ENCODE measurements at places on chromosomes 5 and 9.

GRCh38 chr9:136492978-136493522 lies 10.2 kb upstream of the SEC16A start:
- DNase-seq, result no peak

- no peak for DNase-seq
Observed at GRCh38 chr9:94991961-94992907, 265.7 kb downstream of the AOPEP start.

DNA sequence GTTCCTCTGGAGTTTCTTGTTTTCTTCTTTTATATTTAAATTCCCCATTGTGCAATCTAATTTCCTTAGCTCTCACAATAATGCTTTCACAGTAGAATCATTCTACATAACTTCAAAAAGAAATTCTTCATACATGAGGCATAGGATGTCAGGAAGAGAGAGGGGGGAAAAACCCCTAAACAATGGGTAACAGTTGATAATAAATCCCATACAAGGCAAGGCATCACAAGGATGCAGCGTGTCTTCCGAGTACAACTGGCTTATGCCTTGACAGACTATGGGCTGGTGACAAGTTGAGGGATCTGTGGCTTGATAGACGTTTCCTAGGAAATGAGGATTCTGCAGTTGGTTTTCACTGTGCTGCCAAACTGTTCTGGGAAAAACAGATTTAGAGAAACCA lies 247.4 kb downstream of the ARL15 start:
- DNase-seq, result no peak

GRCh38 chr5:94674490-94675382 lies 56.3 kb downstream of the SLF1 start:
- no peak for DNase-seq

DNA sequence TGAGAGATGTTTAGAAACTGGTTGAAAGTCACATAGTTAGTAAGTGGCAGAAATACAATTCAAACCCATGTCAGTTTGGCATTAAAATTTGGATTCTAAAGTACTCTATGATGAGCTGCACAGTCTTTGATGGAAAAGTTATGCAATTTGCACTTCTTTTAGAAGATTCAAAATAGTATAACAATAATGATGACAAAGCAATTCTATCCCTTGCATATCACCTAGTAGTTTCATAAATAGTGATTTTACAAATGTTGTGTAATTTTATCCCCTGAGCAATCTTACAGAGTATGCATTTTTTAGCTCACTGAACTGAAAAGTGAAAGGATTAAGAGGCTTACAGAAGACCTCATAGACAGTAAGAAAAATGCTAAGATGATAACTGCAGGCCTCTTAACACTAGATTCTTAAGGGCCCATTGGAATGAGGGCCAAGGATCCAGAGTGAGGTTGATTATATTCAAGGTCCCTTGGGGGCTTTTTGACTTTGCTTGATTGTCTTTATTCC lies 3.7 kb downstream of the C5orf46 start:
- DNase-seq, result no peak

- no peak for DNase-seq
Observed at GRCh38 chr5:172096207-172096940, 89.9 kb upstream of the FBXW11 start.

GRCh38 chr5:55102348-55102747 lies at the start of gene GZMA:
TSS of gene GZMA (plus strand) at chr5:55102646. CDS start at chr5:55102683, 37 bp downstream.
- DNase-seq, result no peak

GRCh38 chr5:6829150-6829784 lies 116.0 kb downstream of the TENT4A start:
- no peak for DNase-seq

- no peak for DNase-seq
Observed at GRCh38 chr5:139495638-139496435, 13.3 kb upstream of the STING1 start.

DNA sequence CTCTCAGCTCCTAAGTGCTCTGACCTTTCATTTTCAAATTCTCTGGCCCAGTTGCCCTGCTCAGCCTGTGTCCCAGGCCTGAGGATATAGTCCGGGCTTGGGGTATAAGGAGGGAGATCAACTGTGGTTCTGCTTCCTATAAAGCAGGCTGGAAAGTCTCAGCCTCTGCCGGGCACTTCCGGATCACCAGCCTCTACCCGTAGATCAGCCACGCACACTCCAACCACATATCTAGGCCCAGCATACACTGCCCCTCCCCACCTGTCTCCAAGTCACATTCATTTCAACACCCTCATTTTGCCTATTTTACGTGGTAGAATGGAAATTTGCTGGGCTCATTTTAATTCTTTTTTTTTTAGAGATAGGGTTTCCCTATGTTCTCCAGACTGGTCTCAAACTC lies 3.1 kb downstream of the ZER1 start:
- DNase-seq, result no peak

DNA sequence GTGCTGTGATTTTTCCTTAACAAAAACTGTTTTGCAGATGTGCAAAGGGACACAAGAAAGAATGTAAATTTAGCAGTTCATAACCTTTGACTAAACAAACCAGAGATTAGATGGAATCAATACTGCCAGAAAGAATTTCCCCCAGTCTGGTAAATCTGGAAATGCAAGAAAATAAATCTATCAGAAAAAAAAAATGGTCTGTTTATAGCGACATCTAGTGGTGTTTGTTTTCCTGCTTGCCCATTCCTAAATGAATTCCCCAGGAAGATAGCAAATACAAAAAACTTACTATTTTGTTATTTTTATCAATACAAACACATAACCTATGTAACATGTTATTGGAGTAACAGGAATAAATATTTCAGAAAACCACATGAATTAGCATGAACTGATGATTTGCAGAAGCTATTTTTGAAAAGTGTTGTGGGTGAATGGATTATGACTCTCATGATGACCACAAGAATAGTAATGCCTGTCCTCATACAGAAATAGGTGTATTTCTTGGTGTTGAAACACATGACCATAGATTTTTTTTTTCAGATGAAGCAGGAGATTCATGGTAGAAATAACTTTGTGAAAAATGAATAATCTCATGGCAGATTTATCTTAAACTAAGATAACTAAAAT lies 1703.8 kb downstream of the MAT2B start:
- DNase-seq, result no peak

DNA sequence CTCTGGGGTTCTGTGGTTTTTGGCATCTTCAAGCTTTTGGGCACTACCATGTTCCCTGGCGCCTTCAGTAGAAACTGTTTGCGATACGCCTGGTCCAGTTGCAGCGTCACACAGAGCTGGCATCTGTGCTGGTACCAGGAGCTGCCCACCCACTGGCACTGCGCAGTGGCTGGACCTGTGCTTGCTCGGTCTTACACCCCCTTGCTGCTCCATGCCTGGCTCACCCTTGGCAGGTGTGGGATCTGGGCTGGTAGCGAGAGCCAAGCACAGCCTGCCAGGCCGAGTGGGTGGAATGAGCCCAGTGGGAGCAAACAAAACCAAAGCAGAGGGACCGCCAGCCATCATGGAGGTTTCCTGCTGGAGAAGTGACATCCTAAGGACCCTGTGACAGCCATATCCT lies 170.2 kb upstream of the IRX2 start:
- no peak for DNase-seq

- DNase-seq, result peak; percentile 73
Observed at GRCh38 chr5:177098470-177099141, 11.9 kb downstream of the FGFR4 start.

DNA sequence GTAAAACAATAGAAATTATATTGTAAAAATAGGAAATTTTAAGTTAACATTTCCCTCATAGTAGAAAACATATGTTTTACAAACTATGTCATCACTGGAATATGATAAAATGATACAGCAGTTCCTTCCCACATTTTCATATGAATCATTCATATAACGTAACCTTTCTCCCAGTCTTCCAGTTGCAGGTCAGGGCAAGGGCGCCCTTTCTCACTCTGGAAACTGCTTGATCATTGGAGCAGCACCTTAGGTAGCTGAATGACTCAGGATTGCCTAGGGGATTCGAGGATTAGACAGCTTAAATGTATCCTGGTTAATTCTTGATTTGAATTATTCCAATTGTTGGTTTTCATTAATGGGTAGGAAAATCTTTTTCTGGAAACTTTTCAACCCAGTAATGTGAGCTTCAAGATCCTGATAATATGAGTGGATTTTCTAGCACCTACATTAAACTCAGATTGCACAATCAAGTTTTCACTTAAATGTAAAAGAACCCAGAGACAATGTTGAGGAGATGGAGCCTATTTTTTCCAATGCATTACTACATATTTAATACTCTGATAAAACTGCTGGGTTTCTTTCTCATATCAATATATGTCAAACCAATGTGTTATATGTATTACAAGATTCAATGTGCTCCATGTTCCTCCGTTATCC lies 32.6 kb upstream of the ANXA1 start:
- no peak for DNase-seq

- DNase-seq, result no peak
Observed at GRCh38 chr5:143695941-143696340, 116.0 kb upstream of the HMHB1 start.

- no peak for DNase-seq
Observed at GRCh38 chr5:169218176-169218575, 82.8 kb downstream of the SLIT3 start.

DNA sequence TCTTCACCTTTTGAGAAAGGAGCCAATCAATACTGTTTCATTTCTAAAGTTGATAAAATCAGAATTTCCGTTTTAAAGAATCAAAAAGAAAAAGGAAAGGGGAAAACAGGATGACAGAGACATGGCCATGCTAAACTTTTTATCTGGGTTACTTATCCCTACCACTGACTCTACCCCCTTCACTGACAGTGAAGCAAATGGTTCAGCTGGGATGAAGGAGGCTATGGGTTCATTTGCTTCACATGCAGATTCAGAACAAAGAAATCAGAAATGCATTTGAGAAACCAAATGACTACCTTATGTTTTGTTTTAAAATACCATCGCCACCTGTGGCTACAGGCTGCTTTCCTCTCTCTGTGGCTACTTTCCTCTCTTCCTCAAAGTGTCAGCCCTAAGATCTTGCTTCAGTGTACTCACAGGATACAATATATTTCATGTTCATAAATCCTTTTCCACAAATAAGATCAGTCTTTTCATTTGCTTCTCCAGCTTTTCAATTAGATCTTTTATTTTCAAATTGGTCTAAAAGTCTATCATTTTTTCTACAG lies 53.3 kb downstream of the LPAR1 start:
- DNase-seq, result no peak

DNA sequence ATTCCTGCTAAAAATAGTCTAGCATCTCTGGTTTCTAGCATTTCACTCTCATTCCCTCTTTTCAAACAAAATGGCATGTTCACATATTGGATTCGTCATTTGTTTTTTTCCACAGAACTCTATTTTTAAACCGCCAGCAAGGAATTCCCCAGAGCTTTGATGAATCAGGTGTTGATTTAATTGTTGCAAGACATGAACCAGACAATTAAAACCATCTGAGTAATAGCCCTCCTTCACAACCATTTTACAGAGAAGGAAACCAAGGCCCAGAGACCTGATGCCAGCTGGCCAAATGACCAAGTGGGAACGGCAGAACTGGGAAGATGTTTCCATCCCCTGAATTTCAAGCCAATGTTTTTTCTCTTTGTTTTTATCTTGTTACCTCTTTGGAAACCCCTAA lies 167.0 kb downstream of the CAAP1 start:
- no peak for DNase-seq

- DNase-seq, result no peak
Observed at GRCh38 chr9:111966124-111966723, 69.6 kb downstream of the UGCG start.

DNA sequence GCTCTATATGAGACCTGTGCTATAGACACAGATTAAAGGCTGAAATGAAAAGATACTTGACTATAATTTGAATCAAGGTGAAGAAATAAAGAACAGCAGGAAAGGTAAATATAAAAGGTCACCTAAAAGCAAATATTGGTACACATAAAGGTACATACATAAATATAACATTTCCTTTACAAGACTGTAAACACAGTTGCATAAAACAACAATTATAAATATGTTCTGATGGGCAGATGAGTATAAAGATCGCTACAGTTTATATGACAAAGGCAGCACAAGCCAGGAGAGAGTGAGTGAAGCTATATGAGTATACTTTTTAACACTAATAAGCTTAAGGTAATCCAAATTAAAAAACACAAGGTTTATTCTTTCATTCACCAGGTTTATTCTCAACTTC lies 114.5 kb downstream of the OXCT1 start:
- no peak for DNase-seq

DNA sequence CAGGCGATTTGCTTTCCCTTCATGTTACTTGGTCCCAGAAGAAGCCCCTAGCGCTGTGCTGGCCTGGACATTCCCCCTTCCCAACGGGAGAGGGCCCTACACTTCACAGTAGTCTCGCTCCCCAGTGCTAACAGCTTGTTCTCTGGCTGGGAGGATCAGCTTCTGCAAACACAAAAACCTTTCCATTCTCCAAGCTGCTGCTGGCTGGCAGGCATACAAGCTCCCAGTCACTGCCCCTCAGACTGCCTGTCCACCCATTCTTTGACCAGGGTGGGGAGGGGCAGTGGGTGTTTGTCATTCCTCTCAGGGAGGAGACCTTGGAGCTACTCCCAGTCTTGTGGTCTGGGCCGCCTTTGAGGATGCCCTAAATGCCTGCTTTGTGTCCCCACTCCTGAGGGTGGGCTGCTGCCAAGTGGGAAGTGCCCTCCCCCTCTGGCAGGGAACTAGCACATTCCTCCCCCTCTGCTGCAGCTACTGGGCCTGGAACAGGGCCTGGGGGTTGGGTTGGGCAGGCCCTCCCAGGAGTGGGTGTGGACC lies 20.8 kb downstream of the ENHO start:
- no peak for DNase-seq

DNA sequence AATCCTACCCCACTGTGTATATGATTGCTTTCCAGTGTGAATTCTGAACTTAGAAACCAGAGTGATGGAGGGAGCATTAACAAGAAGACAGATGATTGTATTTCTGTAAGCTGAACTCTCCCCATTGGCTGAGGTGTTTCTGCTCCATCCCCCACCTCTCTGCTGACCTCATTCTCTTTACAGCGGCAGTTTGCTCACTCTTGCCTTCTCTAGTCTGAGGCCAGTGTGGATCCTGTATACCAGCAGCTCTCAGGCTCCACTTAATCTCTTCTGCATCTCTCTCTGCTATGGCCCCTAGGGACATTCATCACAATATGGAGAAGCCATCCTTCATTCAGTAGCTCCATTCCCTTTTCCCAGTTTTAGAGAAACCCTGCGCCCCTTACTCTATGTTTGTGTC lies 358.8 kb downstream of the MAN2A1 start:
- DNase-seq, result no peak

- DNase-seq, result no peak
Observed at GRCh38 chr5:93278896-93279295, 302.1 kb downstream of the NR2F1-AS1 start.

GRCh38 chr9:137784046-137784445 lies 93.5 kb upstream of the CACNA1B start:
- no peak for DNase-seq

- no peak for DNase-seq
Observed at GRCh38 chr5:82982846-82983245, 94.3 kb downstream of the TMEM167A start.

GRCh38 chr9:130120832-130121231 lies 51.4 kb upstream of the NCS1 start:
- no peak for DNase-seq

Measured in right kidney (tissue), 9 donors.